Mesenteric fat pad (tissue), 1 donor: ENCODE measurements at places on chromosomes 12 and 14. TPM values are rescaled to one million over a fixed set of nuclear protein-coding genes. Genes with fewer than 3 reads are reported as not detected.
A peak's percentile ranks its signal among the peaks of the same experiment; 100 is the strongest.

DNA sequence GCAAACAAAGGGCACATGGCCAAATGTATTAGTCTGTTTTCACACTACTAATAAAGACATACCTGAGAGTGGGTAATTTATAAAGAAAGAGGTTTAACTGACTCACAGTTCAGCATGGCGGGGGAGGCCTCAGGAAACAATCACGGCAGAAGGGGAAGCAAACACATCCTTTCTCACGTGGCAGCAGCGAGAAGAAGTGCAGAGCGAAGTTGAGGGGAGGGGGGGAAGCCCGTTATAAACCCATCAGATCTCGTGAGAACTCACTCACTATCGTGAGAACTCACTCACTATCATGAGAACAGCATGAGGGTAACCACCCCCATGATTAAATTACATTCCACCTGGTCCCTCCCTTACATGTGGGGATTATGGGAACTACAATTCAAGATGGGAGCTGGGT lies 66.1 kb downstream of the ST8SIA1 start:
- no peak for DNase-seq

DNA sequence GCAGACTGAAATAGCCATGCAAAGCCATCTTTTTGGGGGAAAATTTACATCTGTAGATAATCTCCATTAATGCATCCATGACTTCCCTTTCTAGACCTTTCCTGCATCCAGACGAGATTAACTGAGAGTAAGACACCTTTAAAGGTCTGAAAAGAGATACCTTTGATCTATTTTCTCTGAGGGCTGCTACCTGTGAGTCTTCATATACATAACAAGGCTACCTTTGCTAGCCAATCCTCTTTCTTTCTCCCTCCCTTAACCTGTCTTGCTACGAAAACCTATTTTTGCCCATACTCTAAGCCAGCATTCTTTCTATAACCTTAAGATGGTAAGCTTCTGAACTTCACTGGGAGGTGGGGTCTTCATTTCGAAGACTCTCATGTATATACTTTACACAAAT lies 908.5 kb upstream of the FBXO33 start:
- no peak for DNase-seq

- DNase-seq = peak; percentile 85
Measured at GRCh38 chr14:101114726-101115515, 211.4 kb upstream of the RTL1 start.

ERP27 gene
- total RNA-seq = 0.87 TPM

TSPAN19 gene
- not detected for total RNA-seq

AQP6 gene
- total RNA-seq = not detected

DNA sequence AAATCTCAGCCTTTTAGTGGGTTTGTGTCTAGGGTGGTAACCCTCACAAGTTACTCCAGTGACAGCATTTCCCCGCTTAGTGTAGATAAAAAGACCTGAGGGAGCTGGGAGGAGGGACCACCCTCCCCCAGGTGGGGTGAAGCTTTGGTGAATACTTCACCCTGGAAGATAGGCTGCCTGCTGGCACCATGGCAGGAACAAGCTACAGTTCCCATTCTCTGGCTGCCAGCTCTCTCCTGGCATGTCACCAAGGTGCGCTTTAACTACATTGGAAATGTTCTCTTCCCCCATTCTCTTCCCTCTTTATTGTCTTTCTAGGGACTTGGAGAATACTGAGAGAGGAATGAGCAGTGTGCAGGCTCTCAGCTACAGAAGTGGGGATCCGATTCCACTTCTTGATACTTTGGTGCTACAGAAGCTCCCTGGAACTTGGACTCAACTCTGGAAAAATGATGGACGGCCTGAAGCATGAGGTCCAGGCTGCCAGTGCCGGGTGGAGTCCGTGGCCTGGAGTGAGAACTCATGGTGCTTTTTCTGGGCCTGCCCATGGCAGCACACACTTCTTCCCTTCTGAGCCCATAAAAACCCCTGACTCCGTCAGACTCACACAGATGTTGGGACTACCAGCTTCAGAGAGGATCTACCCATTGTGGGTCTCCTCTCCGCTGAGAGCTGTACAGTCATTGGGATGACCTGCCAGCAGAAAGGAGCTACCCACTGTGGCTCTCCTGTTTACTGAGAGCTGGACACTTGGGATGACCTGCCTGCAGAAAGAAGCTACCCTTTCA lies 198.0 kb downstream of the ADGRD1 start:
- DNase-seq = no peak

RILPL1 gene
- total RNA-seq = 17.9 TPM

GRCh38 chr14:70118064-70118463 lies 70.7 kb downstream of the SLC8A3 start:
- DNase-seq = no peak

DNA sequence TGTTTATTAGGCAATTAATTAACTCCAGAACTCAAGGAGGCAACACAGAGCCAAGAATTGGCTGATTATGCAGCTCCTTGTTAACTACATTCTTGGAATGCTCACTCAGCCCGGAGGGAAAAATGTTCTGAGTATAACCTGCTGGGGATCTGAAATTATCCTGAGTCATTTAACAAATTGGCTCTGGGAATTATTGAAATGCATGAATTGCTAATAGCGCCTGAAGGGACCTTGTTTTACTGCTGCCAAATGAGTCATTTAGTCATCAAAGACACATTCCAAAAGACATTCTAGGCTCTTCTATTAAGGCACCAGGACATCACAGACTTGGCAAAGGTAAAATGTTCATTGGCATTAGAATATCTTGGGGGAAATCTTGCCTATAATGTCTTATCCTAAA lies 13.0 kb downstream of the TMEM52B start:
- no peak for DNase-seq
